ENCODE measurements at places on chromosomes 1 and 21.

- no peak for DNase-seq
Observed at GRCh38 chr1:50917138-50918137, 42.6 kb downstream of the FAF1 start.

DNA sequence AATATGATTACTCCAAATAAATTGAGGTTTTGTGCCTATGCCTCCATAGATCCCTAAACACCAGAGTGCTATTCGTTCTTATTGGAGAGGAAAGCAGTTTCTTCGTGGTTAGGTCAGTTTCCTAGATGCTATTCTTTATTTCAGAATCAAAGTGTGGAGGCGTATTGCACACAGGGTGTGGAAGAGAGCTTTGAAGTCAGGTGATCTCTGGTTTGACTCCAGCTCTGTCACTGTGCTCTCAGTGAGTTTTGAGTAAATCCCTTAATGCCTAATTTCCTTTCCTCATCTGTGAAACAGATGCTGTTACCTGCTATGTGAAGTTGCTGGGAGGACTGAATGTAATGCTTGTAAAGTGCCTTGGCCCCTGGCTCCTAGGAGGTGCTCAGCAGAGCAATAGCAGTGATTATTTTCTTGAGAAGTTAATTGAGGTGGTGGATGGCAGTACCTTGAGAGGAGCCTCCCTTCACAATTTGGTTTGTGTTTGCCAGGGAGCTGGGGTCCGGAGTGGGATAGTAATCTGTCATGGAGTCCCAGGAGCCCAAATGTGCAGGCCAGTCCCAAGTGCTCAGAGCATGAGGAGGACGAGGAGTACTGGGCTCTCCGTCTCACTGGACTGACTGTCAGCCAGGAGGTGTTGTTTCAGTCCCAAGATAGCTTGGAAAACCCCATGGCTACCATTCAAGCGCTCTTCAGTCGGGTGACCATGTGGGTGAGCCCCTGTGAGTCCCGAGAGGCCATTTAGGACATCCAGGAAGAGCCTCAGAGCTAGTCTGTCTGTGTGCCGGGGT, 14.9 kb downstream of the NTPCR start:
- no peak for DNase-seq

DNA sequence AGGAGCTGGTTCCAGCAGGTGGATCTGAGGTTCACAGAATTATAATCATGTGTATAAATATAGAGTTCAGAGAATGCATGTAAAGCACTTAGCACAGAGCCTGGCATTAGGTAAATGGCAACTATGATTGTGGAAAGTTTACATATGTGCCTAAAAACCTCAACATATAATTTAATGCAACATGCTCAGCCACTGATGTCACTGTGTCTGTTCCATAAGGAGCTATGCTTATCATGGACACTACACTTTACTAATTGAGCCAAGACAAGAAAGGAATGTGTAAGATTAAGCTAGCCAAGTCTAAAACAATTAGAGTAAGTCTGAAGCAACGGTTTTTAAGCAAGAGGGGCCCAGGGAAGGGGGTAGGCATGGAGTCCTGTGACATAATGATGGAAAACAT, 61.5 kb downstream of the GNG12 start:
- DNase-seq = no peak

DNA sequence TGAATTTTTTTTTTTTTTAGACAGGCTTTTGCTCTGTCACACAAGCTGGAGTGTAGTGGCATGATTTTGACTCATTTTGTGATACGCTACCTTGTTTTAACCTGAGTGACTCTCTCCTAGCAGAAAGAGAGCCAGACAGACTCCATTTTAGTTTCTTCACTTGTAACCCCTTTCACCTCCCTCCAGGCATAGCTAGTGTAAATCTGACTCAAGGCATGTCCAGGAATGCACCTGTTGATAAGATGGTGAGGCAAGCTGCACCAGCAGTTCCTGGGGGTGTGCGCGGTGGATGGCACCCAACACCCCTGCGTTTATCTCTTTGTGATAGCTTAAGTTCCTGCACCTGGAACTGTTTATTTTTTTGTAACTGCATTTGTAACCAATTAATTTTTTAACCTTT, 4.7 kb upstream of the PHACTR4 start:
- no peak for DNase-seq

DNA sequence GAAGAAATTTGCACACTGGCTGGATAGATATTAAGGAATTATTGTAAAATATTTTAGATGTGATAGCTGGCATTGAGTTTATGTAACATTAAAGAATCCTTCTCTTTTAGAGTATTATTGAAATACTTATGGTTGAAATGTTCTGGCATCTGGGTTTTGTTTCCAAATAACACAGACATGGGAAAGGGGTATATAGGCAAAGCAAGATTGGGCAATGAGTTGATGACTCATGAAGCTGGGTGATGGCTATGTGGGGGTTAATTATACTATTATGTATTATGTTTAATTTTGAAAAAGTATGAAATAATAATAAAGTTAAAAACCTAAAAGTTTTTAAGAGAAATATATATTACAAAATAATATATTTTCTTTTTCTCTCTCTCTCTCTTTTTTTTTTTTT, 12.5 kb upstream of the PTPN14 start:
- no peak for DNase-seq

All from stimulated activated CD4-positive, alpha-beta T cell treated with anti-CD3 and anti-CD28 coated beads, Interleukin-15, amount 100 ng/mL, for 48 hours (primary cell).